ENCODE measurements at places on chromosomes 7 and 10. TPM values are rescaled to one million over a fixed set of nuclear protein-coding genes. Genes with fewer than 3 reads are reported as not detected.

The SEPTIN7 gene
- 660 TPM for total RNA-seq

The PCDH15 gene
- not detected for total RNA-seq

The TBXAS1 gene
- 0.26 TPM for total RNA-seq

The PON3 gene
- not detected for total RNA-seq

The HOXA6 gene
- total RNA-seq: not detected

The JCAD gene
- total RNA-seq: 3.2 TPM

The ALOX5 gene
- 2.0 TPM for total RNA-seq

The TMEM254 gene
- 12.1 TPM for total RNA-seq

The OR2A12 gene
- total RNA-seq: not detected

The SPAM1 gene
- not detected for total RNA-seq

The MSS51 gene
- 0.60 TPM for total RNA-seq

The PLA2G12B gene
- not detected for total RNA-seq

The AKR1C2 gene
- 50.4 TPM for total RNA-seq

The CUBN gene
- 0.60 TPM for total RNA-seq

The TMEM184A gene
- 3.6 TPM for total RNA-seq

The TFEC gene
- 0.07 TPM for total RNA-seq

The WNT8B gene
- not detected for total RNA-seq

The FAM25G gene
- total RNA-seq: not detected

The FEZF1 gene
- total RNA-seq: not detected

The TMEM139 gene
- 3.0 TPM for total RNA-seq

The FKBP9 gene
- total RNA-seq: 277 TPM

The MTURN gene
- 10.9 TPM for total RNA-seq

The HMX3 gene
- total RNA-seq: not detected

The SLC25A28 gene
- total RNA-seq: 17.4 TPM

The GNGT1 gene
- 0.24 TPM for total RNA-seq

The SNX10 gene
- total RNA-seq: 28.9 TPM

The SYT15 gene
- total RNA-seq: not detected

The AKR1C8 gene
- total RNA-seq: not detected

The SH2B2 gene
- 2.5 TPM for total RNA-seq

The ZNF804B gene
- total RNA-seq: not detected
